ENCODE measurements at places on chromosomes 1 and 21.

DNA sequence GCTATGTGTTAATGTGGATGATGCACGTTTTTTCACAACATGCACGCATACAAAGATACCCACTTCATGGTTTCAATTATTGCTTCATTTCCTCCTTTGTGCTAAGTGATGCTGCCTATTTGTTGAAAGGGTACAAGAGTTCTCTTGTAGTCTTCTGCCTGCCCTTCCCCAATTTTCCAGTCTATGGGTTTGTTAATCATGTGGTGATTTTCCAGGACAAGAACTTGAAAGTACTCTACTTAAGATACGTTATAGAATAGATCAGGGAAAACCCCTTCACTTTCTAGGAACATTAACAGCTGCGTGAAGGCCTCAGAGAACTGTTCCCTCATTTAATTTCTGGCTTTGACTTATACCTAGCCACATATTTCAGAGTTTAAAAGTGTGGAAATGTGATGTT, 52.1 kb upstream of the SLC44A3 start:
- no peak for DNase-seq

DNA sequence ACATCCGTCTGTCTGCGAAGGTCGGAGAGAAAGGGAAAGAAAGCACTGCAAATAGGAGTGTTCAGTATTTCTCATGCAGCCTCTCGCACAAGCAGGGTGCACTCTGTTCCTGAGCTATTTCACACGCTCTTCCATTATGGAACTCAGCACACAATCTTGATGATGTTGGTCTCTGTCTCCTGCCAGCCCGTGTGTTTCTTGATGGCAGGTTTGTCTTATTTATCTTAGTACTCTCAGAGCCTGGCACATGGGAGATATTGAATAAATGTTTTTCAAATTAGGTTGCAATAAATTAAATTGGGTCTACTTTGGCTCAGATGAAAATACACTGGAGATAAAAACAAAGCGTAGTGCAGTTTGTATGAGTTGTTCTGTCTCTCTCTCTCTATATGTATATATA, 134.9 kb upstream of the ETS2 start:
- DNase-seq = no peak

DNA sequence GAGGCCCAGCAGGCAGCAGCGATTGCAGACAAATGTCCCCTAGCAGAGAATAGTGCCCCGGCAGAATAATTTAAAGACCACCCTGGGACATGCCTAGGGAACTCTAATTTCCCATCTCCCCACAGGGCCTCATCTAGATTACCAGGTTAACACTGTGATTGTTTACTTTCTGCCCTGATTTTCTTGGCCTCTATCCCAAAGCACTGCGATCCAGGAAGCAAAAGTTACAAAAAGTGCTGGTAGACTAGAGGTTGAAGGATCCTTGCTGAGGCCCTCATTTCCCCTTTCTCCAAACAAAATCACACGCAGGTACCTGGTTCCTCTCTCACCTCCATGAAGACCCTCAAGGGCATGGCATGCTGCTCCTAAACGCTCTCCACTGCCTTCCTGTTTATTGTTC, 229.7 kb downstream of the C1orf94 start:
- DNase-seq = no peak

GRCh38 chr1:27351541-27352107, 9.8 kb downstream of the SYTL1 start:
- DNase-seq = no peak

DNA sequence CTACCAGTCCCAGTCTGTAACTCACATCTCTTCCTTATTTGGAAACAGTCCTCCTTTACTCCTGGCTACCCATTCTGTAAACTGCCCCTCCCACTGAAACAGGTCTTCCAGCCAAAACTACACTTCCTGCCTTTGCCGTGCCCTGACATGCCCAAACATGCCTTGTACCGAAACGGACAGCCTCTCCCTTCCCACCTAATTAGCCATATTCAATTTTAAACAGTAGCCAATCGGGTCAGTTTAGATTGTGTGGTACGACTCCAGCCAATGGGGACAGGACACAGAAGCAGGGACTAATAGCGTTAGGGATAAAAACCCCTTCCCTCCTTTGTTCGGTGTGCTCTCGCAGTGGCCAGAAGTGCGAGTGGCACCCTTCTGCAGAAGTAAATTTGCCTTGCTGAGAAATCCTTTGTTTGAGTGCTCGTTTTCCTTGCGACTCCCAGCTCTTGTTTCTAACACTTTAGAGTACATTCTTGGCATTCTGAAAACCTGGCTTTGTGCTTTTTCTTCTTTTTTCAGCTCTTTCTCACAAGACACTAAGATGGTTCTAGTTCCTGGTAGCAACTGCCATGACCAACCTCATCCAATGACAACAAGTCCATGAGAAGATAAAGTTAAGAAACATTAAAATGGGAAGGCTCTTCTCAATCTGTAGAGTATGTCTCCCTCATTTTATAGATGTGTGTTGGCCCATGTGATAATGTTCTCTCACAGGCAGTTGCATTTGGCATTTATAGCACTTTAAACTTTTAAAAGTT, 325.1 kb upstream of the GREM2 start:
- no peak for DNase-seq

GRCh38 chr1:118244194-118244593, 59.2 kb upstream of the SPAG17 start:
- no peak for DNase-seq

- no peak for DNase-seq
These were observed 178.5 kb upstream of the FMN2 start for GRCh38 chr1:239913141-239913585.

DNA sequence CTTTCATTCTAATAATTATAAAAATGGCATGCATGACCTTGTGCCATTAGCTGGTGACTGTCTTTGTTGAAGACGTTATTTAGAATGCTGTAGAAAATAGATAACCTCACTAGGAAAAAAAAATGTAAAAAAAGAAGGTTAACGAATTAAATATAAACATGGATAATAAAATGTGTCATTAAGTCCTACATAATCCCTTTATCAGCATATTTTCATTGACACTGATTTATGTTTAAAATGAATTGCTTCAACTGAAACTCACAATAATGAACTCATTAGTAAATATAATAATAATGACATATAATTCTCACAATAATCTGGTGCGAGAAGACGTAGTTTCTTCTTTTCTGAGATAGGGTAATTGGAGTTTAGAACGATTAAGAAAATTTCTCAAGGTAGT, 4.7 kb downstream of the TMPRSS15 start:
- no peak for DNase-seq

Measured in iPS DF 6.9 (cell line).